Vagina (tissue), 2 donors: ENCODE measurements at places on chromosomes 6 and 20. TPM values are rescaled to one million over a fixed set of nuclear protein-coding genes. Genes with fewer than 3 reads are reported as not detected.

CLIC5 gene
- 3.4 TPM for total RNA-seq

NUDT3 gene
- 27.0 TPM for total RNA-seq

RNF144B gene
- 6.9 TPM for total RNA-seq

AGER gene
- total RNA-seq = 8.1 TPM

BTN1A1 gene
- total RNA-seq = not detected

MROH8 gene
- total RNA-seq = 1.5 TPM

HTR1E gene
- total RNA-seq = not detected

MPIG6B gene
- total RNA-seq = not detected

CALHM6 gene
- total RNA-seq = not detected

FRS3 gene
- 4.4 TPM for total RNA-seq

DNA sequence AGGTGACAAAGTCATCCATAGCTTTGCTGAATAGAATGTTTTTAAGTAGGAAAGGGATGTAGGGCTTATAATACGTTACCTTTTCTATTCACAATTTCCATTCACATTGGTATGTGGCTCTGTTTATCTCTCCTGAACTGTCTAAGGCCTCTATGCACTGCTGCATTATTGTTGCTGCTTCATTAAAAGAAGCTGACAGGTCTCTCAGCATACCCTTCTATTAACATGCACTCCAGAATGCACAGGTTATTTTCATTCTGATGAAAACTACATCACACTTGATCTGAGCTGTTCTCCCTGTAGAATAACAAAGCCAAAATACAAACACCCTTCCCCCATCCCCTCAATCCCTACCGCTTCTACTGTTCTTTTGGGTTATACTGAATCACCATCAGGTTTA lies 399.3 kb downstream of the TBC1D32 start:
- no peak for DNase-seq

- no peak for DNase-seq
Measured at GRCh38 chr6:130020073-130020906, 1.9 kb downstream of the L3MBTL3 start.

DNA sequence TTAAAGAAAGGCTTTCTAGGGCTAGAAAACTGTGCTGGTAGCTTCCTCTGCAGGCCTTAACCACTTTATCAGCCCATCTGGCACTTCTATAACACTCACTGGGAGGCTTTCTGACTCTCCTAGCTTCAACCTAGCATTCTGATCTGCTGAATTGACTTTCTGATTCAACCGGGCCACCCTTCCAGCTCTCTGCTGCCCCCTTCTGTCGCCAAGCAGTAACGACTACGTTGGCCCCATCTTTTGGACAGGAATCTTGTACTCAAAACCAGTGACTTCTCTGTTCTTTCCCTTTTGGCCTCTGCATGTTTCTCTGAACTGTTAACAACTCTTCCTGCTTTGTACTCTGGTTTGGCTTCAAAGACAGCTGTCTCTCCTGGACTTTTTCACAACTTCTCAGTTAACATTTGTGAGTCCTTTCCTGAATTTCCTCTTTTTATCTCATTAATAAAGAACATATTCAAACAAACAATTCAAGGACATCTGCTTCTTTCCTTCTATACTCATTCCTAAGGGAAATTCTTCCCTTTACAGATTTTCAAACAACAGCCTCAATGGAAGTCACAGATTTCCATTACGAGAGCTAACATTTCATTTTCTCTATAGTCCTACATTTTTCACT lies 43.9 kb upstream of the FAM135A start:
- DNase-seq = no peak

GRCh38 chr6:71482742-71483141 lies 194.1 kb downstream of the OGFRL1 start:
- no peak for DNase-seq

DNA sequence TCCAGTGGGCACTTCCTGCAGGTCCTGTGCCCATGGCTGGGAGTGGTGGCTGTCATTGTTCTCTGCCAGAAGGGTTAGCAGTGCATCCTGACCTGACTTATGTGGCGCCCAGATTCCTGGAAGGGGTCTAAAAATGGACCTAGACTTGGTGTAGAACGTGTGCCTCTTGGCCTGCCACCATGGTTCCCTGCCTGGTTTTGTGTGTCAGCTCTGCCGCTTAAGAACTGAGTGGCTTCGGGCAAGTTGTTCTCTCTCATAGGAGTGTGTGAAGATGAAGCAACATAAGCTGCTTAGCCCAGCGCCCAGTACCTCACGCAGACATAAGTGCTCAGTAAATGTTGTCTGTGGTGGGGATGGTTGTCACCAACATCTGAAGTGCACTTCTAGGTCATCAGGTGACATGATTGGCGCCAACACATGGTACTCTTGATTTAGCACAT lies 52.1 kb downstream of the PTPN1 start:
- no peak for DNase-seq

DNA sequence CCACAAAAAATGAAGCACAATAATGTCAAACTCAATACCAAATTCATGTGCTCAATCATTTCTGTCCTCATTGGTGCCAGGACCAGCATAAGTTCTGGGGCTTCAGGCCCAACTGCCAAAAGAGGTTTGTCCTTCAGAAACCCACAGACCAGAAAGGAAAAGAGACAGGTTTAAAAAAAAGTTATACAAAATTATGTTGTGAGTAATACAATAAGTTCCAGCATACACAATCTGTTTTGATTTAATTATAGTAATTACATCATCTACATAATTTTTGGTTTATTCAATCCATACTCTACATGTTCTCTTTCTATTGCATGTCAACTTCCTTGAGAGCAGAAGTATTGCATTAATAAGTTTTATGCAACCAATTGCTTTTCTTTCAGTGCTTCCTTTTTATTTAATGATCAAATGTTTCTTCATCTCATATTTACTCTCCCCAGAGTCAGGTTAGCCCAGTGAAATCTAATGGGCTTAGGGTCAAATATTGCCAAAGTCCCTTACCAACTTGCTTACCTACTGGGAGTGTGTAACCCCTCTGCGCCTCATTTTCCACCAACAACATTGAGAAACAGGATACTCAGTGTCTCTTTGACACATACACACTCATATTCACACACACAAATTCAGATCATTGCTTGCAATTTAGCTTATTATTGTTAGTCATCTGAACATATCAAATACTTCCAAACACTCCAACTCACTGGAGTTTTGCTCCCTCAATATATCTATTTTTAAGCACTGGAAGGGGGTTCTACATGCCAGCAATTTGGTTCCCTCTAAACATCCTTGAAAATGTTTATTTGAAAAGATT lies 424.4 kb upstream of the MARCKS start:
- no peak for DNase-seq

DNA sequence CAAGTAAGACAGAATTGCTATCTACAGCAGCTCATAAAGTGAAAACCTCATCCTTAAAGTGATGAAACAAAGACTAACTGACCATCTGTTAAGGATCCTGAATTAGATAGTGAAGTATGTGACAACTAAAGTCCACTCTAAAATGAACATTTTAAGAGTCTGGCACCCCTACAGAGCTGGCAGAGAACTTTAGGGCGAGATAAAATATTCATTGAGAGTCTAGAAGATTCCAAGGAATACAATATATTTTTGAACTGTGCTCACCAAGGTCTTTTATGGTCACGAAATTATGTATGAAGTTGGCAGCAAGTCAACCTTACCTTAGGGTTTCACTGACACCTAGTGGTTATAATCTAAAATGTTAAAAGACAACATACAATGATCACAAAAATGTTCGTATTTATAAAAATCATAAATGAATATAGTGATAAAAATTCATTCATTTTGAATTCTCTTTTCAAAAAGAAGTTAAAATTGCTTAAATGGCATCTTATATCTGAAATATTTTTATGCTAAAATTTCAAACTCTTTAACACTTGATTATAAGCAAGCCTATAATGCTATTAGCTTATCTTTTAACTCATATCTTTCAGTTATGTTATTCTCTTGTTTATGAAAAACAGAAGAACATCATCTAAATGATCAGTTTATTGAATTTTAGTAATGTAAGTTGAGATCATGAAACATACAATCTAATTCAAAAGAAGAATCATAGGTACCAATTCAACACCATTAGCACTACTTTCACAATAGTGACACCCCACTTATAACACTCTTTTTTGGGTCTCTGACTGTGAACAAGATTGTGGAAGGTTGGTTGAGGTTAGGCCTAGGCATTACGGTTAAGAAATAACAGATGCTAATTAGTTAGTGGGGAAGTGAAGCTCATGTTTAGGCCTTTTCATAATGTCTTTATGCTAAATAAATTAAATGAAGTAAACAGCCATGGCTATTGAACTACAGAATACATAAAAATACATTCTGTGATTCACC lies 27.5 kb downstream of the RSPH3 start:
- no peak for DNase-seq

GRCh38 chr6:13796781-13797180 lies 17.6 kb downstream of the MCUR1 start:
- DNase-seq = no peak

DNA sequence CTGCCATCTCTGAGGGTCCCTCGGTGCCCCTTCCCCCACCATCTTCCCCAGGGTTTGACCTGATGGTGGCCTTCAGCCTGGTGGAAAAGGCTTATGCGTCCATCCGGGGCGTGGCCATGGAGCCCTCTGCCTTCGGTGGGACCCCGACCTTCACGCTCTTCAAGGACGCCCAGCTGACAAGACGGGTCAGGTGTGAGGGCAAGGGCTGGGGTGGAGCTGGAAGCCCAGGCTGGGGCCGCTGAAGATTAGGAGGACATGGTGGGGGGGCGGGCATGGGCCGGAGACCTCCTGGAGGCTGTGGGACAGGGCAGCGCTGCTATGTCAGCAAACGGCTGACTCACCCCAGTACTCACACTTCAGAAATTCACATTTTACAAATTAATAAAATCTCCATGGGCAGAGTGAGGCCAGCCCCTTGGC lies 23.5 kb downstream of the COL20A1 start:
- no peak for DNase-seq

DNA sequence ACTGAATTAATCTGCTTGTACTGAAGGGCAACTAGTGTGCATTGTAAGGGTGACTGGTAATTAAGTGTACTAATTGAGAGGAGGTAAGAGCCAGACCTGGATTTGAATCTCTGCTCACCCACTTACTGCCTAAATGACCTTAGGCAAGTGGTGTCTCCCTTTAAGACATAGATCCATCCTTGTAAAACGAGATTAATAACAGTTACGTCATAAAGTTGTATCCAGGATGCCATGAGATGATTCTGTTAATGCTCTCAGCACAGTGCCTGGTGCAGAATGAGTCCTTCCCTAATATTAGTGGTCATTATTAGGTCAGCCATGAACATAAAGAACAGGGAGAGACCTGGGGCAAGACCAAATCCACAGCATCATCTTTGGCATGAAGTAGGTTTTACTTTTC lies 470.1 kb downstream of the MAFB start:
- DNase-seq = no peak

GRCh38 chr6:85015396-85015990 lies 251.1 kb upstream of the TBX18 start:
- DNase-seq = no peak

DNA sequence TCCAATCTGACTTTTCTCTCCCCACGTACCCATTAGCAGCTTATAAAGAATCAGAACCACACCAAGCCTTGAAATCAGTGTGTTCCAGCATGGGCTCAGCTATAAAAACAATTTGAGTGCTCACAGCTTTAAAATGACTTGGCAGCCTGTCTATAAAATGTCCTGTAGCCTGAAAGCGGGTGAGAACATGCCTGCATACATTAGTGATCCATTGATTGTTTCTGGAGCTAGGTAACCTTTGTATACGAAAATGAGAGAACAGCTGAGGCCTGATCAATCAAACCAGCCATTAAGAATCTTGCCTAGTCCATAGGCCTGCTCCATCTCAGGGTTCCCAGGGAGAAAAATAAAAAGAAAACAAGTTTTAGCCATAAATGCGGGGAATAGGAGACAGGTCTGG lies 245.8 kb upstream of the SULF2 start:
- DNase-seq = no peak

DNA sequence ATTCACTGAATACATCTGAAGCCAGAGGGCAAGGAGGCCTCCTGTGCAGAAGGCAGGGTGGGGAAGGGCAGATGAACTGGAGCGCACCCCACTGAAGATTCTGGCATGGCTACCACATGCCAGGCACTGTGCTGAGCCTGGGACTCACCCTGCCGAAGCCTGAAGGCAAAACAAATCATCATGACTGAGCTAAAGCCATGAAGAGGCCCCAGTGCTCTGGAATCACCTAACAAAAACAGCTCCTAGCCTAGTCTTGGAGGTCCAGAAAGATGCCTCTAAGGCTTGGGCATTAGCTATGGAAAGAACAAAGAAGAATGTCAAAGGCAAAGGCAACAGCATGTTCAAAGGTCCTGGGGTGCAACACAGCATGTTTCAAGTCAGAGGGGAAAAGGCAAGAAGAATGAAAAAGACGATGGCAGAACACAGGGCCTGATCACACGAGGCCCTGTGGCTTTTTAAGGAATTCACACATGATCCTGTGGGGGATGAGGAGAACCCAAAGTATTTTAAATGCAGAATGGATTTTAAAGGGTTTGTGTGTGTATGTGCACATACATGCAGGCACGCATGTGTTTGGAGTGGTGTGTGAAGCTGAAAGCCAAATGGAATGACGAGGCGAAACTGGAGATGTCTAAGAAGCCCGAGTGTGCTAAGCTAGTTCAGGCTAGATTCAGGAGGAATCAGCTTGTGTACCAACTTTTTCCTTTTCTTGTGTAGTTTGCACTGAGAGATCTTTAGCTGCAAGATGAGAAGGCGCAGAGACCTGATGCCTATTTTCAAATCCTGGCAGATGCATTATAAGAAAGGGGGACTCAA lies 261.4 kb downstream of the ZNF217 start:
- DNase-seq = no peak

DNA sequence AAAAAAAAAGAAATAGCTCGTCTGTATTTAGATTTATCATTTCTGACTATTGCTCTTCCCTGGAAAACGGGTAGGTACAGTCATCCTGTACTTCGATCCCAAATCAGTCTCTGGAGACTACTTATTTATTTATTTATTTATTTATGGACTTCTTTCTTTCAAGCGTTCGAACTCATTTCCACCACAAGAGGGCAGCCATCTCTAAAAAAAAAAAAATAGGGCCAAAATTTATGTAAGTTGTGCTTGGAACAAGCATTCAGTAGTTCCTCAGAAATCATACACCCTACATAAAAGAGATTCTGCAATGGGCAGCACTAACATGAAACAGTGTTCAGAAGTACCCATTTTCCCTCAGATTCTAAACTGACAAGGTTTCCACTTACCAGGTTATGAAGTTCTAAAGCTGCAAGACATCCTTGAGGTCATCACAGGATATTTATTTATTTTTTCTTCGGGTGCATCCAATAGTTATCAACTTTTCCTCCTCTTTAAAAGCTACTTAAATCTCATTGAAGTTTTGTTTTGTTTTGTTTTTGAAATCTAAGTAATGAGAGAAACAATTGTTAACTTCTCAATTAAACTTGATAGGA lies 1.9 kb upstream of the BMP2 start:
- DNase-seq = no peak

- no peak for DNase-seq
Measured at GRCh38 chr6:34272013-34272926, 23.5 kb upstream of the SMIM29 start.

- no peak for DNase-seq
Measured at GRCh38 chr6:106186172-106186571, 100.0 kb downstream of the PRDM1 start.

GRCh38 chr20:63228806-63229205 lies 6.9 kb upstream of the BIRC7 start:
- DNase-seq = no peak
